ENCODE measurements at places on chromosomes 2 and 18. TPM values are rescaled to one million over a fixed set of nuclear protein-coding genes. Genes with fewer than 3 reads are reported as not detected.

MEIS1 gene
- 2.6 TPM for total RNA-seq

CROCC2 gene
- total RNA-seq, result not detected

LINC00305 gene
- not detected for total RNA-seq

DIPK1C gene
- not detected for total RNA-seq

LYG1 gene
- 2.0 TPM for total RNA-seq

DNMT3A gene
- 6.1 TPM for total RNA-seq

CFC1 gene
- total RNA-seq, result not detected

SLC16A14 gene
- total RNA-seq, result 1.5 TPM

PJVK gene
- 1.7 TPM for total RNA-seq

TEX51 gene
- not detected for total RNA-seq

CXXC1 gene
- 50.7 TPM for total RNA-seq

MC4R gene
- total RNA-seq, result not detected

SULT1C3 gene
- total RNA-seq, result not detected

MRO gene
- total RNA-seq, result 0.16 TPM

BCL11A gene
- total RNA-seq, result 0.06 TPM

LONRF2 gene
- 3.0 TPM for total RNA-seq

REG1A gene
- total RNA-seq, result not detected

CHRNA1 gene
- total RNA-seq, result not detected

GMCL1 gene
- 9.8 TPM for total RNA-seq

MTCL1 gene
- total RNA-seq, result 55.8 TPM

LIMS3 gene
- not detected for total RNA-seq

SLC4A3 gene
- total RNA-seq, result 2.4 TPM

TWIST2 gene
- 18.6 TPM for total RNA-seq

EFEMP1 gene
- total RNA-seq, result 41.0 TPM

ING5 gene
- total RNA-seq, result 23.1 TPM

CRYGD gene
- not detected for total RNA-seq

KYNU gene
- 380 TPM for total RNA-seq

PPP4R3B gene
- total RNA-seq, result 33.1 TPM

MLPH gene
- total RNA-seq, result 289 TPM

ASB18 gene
- total RNA-seq, result not detected

MIB1 gene
- total RNA-seq, result 11.9 TPM

ARHGAP15 gene
- total RNA-seq, result not detected

DSG1 gene
- total RNA-seq, result not detected

AKAIN1 gene
- not detected for total RNA-seq

RAMP1 gene
- not detected for total RNA-seq

SLC9A2 gene
- total RNA-seq, result 3.2 TPM

KIF5C gene
- 0.41 TPM for total RNA-seq

GREB1L gene
- 2.3 TPM for total RNA-seq

PARD3B gene
- total RNA-seq, result 1.2 TPM
